ENCODE measurements at places on chromosomes 13 and 19. TPM values are rescaled to one million over a fixed set of nuclear protein-coding genes. Genes with fewer than 3 reads are reported as not detected.

Gene FGF14
- total RNA-seq = 2.4 TPM

Gene CYP4F2
- not detected for total RNA-seq

Gene HCN2
- 0.76 TPM for total RNA-seq

Gene PSG7
- total RNA-seq = under 0.01 TPM

Gene COL4A1
- total RNA-seq = 1,098 TPM

Gene ZNF491
- total RNA-seq = 1.5 TPM

Gene NOVA2
- total RNA-seq = 5.1 TPM

Gene ZNF71
- 8.9 TPM for total RNA-seq

Gene IL27RA
- 3.1 TPM for total RNA-seq

Gene MYBPC2
- under 0.01 TPM for total RNA-seq

Gene SERPINE3
- total RNA-seq = not detected

Gene PINLYP
- 4.5 TPM for total RNA-seq

Gene SOX1
- total RNA-seq = not detected

Gene WDR62
- 2.7 TPM for total RNA-seq

Gene C19orf73
- total RNA-seq = 0.25 TPM

Gene ZNF792
- total RNA-seq = 44.5 TPM

Gene TSKS
- total RNA-seq = not detected

Gene KCNN4
- 0.51 TPM for total RNA-seq

Gene ZNF181
- 12.1 TPM for total RNA-seq

Gene N4BP2L2
- total RNA-seq = 50.3 TPM

Gene DUS3L
- 22.9 TPM for total RNA-seq

Gene FFAR3
- total RNA-seq = not detected

Gene FPR3
- 0.13 TPM for total RNA-seq

Gene ELAVL3
- not detected for total RNA-seq

Gene SMIM44
- total RNA-seq = not detected

Gene SPART
- total RNA-seq = 51.2 TPM

Gene ZNF653
- 5.4 TPM for total RNA-seq

Gene ODAD3
- 0.13 TPM for total RNA-seq

Gene MEIOSIN
- total RNA-seq = not detected

Gene RGL3
- total RNA-seq = 0.64 TPM

Gene KLF5
- total RNA-seq = 1.0 TPM

Gene FFAR2
- total RNA-seq = not detected

Gene PDX1
- total RNA-seq = not detected

Gene CD79A
- 0.13 TPM for total RNA-seq

Gene PCP2
- not detected for total RNA-seq

Gene F7
- not detected for total RNA-seq

Gene ASF1B
- 10.1 TPM for total RNA-seq

Gene SLC15A1
- total RNA-seq = not detected

Gene SULT2A1
- total RNA-seq = not detected

Gene LHB
- 0.89 TPM for total RNA-seq

All from dermis microvascular lymphatic vessel endothelial cell (primary cell).